ENCODE measurements at places on chromosomes 6 and 20.

- no peak for DNase-seq
These were observed 32.8 kb downstream of the CD164 start for GRCh38 chr6:109349419-109349987.

DNA sequence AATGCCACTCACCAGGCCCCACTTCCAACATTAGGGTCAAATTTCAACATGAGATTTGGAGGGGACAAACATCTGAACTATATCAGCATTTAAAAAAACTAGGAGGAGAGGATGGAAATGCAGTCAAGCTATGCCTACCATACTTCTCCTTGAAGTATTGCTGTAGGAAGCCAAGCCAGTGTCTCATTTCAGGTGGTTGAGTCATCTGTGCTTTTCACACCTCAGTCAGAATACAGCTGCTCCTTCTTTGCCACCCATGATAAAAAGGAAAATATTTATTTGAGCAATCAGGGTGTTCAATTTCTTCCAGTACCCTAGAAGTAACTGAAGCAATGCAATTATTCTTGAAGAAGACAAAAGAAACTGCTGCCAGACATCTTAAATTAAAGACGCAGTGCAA, 47.0 kb upstream of the EEF1E1 start:
- DNase-seq: no peak

- DNase-seq: no peak
These were observed 313.7 kb upstream of the SUPT3H start for GRCh38 chr6:45691426-45691825.

DNA sequence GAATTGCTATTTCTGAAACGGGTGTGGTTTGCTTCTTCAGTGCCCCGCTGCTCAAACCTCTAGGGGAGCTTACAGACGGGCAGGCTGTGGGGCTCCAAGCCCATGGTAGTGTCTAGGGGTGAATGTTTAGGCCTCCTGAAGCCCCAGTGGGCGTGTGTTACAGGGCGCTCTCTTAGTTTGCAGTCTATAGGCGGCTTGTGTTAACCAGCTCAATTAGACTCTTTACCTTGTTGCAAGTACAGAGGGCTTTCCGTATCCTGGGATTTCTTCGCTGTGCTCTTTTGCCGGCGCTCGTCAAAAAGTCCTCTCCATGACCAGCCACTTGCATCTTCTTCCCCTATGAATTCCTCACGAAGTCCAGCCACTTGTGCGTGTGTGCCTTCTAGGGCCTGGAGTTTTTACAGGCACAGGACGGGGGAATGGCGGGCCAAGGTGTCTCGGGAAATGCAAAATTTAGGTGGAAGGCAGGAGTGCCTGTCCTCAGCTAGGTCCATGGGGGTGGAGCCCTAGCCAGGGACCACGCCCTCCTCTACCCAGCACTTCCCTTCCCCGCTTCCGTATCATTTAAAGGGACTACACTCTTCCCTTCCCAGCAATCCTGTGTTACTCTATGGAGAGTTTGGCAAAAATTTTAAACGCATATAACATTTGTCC, 94.5 kb downstream of the HTR1B start:
- no peak for DNase-seq

DNA sequence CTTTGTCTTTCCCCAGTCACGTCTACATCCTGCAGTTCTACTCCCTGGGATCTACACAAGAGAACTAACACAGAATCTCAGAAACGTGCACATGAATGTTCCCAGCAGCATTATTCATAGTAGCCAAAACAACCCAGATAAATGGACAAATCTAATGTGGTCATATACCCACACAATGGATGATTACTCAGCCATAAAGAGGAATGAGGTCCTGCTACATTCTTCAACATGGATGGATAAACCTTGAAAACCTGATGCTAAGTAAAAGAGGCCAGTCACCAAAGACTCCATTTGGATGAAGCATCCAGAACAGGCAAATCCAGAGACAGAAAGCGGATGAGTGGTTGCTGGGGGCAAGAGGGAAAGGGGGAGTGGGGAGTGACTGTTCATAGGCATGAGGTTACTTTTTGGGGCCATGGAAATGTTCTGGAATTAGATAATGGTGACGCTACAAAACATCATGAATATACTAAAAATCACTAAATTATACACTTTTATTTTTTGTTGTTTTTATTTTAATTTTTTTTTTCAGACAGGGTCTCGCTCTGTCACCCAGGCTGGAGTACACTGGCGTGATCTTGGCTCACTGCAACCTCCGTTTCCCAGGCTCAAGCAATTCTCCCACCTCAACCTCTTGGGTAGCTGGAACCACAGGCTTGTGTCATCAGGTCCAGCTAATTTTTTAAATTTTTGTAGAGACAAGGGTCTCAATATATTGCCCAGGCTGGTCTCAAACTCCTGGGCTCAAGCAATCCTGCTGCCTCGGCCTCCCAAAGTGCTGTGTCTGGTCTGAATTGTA, 50.8 kb upstream of the DSN1 start:
- DNase-seq: no peak

DNA sequence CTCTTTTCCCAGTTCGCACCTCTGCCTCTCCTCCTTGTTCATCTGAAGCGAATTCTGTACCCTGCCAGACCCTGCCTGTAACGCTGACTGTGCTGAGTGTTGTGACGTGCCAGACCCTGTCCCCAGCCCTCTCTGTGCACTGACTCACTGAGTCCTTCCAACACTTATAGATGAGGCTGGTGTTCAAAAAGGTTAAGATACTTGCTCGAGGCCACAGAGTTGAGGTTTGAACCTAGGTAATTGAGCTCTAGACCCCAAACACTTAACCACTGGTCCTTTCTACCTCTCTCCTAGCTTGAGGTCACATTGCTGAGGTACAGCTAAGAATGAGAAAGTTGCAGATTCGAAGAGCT, 45.7 kb upstream of the NEDD9 start:
- no peak for DNase-seq

GRCh38 chr6:84546427-84546914, 217.9 kb downstream of the TBX18 start:
- DNase-seq: no peak

GRCh38 chr6:44514085-44514484, 126.6 kb downstream of the CDC5L start:
- DNase-seq: no peak

GRCh38 chr6:46254946-46255345, 84.2 kb upstream of the ENPP5 start:
- DNase-seq: no peak

DNA sequence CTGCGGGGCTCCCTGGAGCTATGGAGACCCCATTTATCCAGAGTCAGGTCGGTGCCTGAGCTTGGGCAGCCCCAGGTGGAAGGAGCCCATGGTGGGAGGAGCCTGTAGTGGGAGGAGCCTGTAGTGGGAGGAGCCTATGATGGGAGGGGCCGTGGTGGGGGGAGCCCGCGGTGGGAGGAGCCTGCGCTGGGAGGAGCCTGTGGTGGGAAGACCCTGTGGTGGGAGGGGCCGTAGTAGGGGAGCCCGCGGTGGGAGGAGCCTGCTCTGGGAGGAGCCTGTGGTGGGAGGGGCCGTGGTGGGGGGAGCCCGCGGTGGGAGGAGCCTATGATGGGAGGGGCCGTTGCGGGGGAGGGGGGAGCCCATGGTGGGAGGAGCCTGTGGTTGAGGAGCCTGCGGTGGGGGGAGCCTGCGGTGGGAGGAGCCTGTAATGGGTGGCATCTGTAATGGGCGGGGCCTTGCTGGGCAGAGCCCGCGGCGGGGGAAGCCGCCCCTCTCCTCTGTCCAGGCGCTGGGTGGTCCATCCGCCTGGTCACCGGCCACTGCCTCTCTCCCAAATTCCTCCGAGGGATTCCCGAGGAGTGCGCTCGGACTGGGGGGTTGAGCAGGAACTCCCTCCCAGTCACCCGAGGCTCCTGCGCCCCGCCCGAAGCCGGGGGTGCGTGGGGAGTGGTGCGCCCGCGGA, 567 bp upstream of the FNDC11 start:
- DNase-seq: peak; percentile 63

GRCh38 chr6:166604911-166605310, 18.4 kb upstream of the RAMACL start:
- no peak for DNase-seq

DNA sequence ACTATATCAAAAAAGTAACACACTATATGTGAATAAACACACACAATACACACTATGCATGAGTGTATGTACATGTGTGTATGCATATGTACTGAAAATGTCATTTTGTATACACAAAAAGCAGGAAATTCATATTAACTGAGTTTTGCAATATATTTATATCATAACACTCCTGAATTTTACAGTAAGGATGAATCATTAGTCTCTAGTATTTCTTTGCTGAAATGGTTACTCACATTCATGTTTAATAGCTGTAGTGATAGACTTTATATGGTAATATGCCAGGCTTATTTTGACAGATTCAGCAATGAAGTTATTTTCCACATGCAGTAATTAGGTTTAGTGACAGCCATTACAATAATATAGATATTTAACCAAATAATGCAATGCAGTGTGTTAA, 1216.2 kb upstream of the CITED2 start:
- DNase-seq: no peak

- DNase-seq: no peak
These were observed 64.3 kb downstream of the MKKS start for GRCh38 chr20:10369723-10370090.

DNA sequence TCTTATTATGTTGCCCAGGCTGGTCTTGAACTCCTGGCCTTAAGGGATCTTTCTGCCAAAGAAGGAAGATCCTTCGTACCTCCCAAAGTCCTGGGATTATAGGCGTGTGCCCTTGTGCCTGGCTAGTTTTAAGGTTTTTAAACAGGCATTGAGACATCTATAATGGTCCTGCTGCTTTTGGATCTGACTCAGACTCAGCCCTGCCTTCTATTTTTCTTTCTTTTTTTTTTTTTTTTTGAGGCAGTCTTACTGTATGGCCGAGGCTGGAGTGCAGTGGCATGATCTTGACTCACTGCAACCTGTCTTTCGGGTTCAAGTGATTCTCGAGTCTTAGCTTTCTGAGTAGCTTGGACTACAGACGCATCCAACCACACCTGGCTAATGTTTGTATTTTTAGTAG, 73.7 kb downstream of the PHF20 start:
- DNase-seq: no peak

DNA sequence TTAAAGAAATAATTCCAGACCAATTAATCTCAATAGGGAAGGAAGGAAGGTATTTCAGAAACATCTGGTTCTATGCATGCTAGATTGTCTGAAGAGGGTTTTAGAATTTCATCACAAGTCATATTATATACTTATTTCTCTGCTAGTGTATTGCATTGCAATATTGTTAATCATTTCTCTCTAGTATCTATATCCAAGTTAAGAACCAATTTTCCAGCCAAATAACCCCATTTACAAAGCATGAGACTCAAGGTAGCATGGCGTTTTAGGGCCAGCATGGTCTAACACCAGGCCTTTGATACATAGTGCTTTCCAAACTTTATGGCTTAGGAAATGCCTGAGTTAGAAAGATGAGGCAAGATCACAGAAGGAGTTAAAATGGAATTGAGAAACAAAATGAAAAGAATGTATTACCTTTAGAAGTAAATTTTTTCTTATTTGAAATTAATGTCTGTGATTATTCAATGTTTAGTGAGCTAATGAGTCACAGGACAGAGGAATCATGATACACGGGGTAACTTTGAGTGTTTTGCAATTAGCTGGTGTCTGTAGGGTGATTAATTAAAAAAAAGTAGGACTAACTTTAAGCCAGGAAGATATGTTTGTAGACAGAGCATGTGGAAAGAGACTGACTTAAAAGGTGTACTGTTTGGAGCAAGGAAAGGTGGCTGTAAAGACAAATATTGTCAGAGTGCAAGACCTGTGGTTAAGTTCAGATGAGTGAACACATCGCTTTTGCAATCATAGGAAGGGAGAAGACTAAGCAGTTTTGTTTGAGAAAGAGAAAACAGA, 1006.2 kb upstream of the CITED2 start:
- DNase-seq: no peak

DNA sequence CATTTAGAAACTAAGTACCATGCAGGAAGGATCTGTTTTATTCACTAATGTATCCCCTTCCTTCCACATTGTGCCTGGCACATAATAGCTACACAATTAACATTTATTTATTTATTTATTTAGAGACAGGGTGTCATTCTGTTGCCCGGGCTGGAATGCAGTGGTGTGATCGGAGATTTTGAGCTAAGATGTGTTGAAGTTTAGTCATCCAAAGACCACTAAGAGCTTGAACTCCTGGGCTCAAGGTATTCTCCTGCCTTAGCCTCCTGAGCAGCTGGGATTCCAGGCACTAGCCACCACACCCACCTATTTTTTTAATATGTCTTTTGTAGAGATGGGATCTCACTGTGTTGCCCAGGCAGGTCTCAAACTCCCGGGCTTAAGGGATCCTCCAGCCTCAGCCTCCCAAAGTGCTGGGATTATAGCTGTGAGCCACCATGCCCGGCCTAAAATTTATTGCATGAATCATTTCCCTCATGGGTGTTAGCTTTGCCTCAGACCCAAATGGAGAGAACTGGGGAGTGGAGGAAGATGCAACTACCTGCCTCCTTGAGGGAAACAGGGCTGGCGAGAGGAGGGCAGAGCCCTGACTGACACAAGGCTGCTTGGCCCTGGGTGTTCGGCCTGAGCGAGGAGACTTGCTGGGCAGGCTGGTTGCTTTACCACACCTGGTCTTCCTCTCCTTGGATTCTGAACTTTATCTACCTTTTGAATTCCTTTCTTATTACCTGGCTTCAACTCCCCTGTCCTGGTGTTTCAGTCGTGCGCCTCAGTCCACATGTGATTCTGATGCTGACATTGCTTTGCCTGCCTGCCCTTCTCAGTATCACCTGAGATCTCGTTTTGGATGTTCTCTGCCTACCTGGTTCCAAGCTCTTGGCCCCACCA, 1.7 kb upstream of the DYNLT1 start:
- no peak for DNase-seq

- no peak for DNase-seq
These were observed 86.3 kb upstream of the IRAK1BP1 start for GRCh38 chr6:78781001-78781400.

DNA sequence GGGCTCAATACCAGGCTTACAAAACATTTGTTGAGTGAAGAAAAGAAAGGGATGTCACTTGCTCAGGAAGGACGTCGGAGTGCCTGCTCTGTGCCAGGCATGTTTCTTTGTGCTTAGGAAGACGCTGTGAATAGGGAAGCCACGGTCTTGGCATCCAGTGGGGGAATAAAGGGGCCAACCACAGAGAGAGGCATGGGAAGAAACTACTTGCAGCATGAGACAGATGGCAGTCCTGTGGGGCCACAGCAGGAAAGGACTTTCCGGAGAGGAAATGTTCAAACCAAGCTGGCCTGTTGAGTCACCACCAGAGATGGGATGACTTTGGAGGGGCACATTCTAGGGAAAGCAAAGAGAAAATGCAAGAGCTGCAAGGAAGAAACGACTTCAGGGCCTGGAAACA, 173.2 kb downstream of the CDH26 start:
- DNase-seq: no peak

All from stimulated activated CD8-positive, alpha-beta memory T cell treated with anti-CD3 and anti-CD28 coated beads, Interleukin-4, amount 100 ng/mL, for 4 hours (primary cell).